ENCODE measurements at places on chromosomes 4 and X.

DNA sequence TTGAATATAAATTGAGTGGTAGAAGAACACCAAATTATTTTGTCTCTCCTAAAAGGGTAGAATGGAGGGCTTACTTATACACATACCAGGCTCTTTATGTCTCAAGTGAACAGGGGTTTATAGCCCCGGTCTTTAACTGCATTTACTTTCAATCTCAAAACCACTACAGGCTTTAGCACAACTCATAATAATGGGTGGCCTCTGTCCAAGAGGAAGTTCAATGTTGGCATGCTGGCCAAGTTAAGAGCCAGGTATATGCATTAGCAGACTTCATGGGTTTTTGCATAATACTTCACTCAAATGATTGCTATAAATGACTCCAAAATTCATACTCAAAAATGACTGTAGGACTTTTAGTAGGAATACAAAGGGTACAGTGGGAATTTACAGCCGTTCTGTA is 118.5 kb upstream of the OTUD4 start:
- DNase-seq = no peak

DNA sequence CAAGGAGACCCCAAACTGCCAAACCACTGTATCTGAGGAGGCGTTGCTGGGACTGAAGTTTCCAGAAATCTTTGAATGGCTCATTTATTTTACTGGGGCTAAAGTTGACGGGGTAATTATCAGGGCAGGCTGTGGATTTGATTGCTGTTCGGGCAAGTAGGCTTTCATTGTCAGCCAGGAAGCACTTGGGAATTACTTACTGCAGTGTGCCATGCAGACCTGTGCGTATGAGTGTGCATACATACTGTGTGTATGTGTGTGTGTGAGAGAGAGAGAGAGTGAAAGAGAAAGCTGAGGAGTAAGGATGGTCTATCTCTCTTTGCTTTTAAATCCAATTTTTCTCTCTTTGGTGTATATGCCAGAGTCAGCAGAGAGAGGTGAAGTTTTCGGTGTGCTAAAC is 122.7 kb downstream of the NPNT start:
- no peak for DNase-seq

- no peak for DNase-seq
These were observed 305.3 kb downstream of the PRR32 start for GRCh38 chrX:127124871-127125270.

DNA sequence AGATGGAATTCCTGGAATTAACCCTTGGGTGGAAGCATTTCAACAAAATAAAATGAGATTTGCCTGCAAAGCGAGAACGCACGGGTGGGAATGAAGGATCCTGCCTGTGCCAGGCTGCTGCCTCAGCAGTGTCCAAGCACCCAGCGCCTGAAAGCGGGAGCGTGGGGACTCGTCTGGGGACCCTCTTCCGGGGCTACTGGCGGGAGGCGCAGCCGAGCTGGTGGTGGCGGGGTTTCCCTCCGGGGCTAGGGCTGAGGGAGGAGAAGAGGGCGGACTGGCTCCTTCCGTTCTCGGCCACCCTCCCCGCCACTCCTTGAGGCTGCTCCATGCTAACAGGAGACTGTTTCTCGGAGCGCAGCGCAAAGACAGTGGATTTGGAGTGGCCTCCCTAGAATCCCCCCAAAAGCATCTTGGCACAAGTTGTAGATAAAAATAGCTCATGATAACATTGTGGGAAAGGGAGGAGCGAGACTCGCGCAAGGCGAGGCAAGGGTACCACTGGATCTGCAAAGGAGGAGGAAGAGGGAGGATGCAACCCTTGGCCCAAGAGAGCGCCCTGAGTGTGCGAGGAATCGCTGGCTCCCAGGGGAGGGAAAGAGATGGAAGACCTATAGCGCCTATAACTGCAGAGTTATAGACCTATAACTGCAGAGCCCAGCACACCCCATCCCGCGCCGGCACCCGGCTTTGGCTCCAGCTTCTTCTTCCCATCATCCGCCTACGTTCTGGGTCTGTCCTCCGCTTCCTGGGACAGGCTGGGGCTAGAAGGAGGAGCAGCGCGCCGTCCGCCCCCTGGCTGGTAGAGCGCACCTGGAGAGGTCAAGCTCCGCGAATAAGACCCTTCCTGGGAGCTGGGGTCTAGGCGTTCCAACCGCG is 1.3 kb downstream of the HS3ST1 start:
- DNase-seq = no peak

DNA sequence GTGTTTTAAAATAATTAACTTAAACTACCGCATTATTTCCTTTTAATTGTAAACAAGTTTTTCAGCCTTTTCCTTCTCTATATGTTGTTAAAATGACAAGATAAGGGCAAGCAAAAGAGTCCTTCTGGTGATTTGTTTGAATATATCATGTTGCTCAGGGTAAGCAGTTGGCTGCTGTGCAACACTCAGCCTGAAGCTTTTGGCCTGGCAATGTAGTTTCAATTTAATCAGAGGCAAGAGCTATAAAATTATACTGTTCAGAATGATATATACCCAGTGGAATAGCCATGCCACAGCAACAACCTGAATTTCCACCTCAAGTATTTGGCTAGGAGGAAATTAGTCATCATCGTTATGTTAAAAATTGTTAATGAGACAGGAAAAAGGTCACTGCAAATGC is 53.4 kb downstream of the GRXCR1 start:
- no peak for DNase-seq

- no peak for DNase-seq
These were observed 217.4 kb downstream of the GPAT3 start for GRCh38 chr4:83753260-83753659.

- DNase-seq = no peak
These were observed 45.7 kb downstream of the SYTL5 start for GRCh38 chrX:38052096-38052495.

DNA sequence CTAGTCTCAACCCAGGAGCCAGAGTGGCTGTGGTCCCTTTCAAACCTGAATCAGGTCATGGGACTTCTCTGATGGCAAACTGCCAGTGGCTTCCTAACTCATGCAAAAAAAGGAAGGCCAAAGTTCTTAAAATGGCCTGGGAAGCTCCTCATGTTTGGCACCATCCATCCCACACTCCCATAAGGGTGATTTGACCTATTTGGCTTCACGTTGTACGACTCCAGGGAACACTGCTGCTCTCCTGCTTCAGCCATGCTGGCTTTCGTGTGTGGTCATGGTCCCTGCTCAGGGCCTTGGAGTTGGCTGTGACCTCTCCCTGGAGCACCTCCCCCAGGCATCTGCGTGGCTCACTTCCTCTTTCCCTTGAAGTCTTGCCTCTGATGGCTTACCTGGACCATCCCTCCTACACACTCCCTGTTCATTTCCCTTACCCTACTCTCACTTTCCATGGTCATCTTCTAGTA is 12.8 kb upstream of the TMSB4X start:
- no peak for DNase-seq

DNA sequence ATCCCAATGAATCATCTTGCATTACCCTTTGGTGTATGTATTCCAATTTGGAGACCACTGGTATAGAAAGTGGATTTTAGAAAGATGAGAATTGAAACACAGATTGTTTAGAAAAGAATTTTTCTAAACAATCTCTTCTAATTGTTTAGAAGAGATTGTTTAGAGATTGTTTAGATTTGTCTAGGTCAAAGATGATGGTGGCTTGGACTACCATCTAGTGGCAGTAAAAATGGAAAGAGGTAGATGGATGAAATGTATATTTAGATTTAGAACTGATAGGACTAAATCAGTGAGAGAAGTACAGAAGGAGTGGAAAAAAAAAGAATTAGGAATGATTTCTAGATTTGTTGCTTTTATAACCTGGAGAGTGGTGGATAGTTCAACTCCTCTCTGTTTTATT is 70.6 kb downstream of the ARSJ start:
- no peak for DNase-seq

DNA sequence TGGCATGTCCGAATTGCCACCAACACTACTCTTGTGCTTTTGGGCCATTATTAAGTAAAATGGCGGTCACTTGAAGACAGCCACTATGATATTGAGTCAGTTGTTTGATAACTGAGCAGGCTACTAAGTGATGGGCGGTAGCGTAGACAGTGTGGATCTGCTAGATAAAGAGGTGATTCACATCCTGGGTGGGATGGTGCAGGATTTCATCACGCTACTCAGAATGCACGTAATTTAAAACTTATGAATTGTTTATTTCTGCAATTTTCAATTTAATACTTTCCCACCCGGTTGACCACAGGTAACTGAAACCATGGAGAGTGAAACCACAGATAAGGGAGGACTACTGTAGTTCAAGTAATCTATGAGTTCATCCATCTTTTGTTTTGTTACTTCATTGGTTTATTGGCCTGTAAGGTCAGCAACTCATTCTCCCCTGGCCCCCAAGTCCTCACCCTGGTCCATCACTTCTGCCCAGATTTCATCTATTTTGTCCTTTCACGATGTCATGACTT is 2.9 kb downstream of the ARAF start:
- DNase-seq = no peak

- no peak for DNase-seq
These were observed 7.2 kb downstream of the IBSP start for GRCh38 chr4:87806520-87806919.

DNA sequence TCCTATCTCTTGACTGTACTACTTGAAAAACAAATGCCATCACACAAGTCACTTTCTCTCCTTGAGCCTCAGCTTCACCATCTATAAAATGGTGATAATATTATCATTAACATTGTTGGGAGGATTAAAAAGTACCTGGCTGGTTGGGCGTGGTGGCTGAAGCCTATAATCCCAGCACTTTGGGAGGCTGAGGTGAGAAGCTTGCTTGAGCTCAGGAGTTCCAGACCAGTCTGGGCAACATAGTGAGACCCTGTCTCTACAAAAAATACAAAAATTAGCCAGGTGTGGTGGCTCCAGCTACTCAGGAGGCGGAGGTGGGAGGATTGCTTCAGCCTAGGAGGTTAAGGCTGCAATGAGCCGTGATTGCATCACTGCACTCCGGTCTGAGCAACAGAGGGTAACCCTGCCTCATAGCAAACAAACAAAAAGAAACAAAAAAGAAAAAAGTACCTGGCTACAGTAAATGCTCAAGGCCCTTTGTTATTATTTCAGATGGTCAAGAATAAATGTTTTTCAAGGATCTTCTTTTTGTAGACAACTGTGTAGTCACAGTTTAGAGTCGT is 120.3 kb downstream of the CHRNA9 start:
- no peak for DNase-seq

DNA sequence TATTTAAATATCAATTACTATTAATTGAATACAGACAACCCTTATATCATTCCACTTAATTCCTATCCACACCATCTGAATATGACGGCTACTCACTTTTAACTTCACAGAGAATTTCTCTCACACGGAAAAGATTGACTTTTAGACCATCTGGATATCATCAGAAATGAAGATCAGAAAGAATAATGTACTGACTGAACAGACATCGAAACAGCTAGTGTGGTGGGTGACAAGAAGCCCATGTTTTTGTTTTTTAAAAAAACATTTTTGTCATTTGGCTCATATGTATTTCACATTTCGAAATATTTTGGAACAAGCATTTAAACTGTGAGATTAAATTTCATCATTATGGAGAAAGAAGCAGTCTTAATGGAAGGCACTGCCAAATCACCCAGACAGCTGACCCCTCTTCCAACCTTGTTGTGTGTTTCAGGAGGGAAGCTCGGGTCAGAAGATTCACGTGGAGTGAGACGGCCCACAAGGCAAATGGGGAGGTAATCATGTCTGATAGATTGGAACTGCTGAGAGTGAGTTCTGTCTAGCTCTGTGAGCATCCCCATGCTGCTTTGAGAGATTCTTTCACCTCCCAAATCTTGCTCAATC is 204.2 kb upstream of the RASGEF1B start:
- no peak for DNase-seq

- DNase-seq = no peak
These were observed 43.0 kb downstream of the BANK1 start for GRCh38 chr4:101833480-101833879.

DNA sequence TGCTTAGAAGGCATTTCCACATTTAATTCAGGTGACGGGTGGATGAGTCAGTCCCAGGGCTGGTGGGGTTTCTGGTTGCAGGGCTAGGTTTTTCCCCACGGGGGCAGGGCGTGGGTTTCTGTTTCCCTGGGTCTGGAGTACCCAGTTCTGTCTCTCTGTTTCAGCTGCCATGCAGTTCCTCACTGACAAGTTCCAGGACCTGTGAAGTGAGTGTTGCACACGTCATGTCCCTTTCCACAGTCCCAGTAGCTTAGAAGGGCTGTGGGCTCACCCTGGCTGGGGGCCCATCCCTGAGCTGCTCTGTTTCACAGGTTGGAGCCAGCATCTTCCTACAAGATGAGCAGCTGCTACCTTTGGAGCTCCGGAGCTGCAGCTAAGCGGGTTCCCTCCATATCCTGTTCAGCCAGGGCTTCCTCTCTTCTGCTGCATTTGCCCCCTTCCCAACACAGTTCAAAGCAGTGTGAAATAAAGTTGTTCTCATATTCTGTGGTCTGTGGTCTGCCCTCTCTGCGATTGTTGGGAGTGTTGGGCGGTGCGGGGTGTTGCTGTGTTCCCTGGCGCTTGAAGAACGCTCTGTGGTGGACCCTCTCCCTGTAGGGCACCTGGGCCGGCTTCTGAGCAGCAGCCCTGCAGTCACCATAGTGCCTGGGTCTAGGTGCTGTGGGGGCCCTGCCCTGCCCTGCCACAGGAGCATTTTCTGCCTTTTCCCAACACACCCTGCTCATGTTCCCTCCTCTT is 3.9 kb downstream of the LOC101059915 start:
- peak; percentile 71 for DNase-seq

GRCh38 chr4:108287834-108288413 is 119.2 kb upstream of the LEF1 start:
- DNase-seq = no peak

- DNase-seq = peak; percentile 51
These were observed 167.1 kb downstream of the NSUN7 start for GRCh38 chr4:40916880-40917279.

DNA sequence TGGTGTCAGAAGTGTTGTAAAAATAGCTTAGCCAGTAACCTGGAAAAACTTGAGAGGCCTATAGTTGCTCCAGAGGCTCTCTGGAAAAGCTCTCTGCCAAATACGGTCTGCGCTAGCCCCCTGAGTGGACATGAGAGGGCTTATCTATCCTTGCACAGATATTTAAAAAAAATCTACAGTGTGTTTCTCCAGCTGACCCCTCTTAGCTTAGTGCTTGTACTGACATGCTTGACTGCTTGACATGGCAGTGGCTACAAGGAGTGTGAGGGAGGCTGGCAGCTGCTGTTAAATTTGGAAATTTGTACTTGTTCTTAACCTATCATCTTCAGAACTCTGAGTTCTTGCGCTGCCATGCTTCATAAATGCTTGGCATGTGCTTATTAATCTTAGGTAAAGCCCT is 229.2 kb downstream of the RBMX2 start:
- DNase-seq = no peak

DNA sequence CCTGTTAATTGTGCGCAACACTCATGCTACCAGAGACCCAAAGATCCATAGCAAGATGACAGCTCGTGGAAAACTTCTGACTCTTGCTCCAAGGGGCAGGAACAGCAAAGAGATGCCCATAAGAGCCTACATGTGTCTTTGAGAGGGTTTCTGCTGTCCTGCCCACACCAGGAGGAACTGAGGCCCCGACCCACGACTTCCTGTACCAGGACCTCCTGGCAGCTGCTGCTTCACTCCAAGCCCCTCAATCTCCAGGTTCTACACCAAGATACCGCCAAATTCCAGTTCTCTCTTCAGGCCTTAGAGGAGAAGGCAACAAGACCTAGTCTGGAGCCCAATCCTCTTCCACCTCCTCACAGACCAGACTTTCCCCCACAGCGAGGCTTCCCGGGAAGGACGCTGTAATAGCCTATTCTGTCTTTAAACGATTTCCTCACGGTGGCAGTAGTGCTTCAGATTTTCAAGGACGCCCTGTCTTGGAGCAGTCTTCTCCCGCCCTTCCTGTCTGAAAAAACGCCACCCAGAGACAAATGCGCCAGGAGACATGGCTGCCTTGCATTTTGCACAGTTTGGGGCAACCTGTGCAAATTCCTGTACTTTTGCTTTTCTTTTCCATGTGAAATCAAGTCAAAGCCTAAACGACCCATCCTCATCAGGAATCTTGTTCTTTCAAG is 230.2 kb upstream of the STK26 start:
- DNase-seq = no peak

All from activated naive CD4-positive, alpha-beta T cell treated with anti-CD3 and anti-CD28 coated beads, Interleukin-2, amount 50 U/mL, for 16 hours (primary cell).